ENCODE measurements at places on chromosomes 13 and 19. TPM values are rescaled to one million over a fixed set of nuclear protein-coding genes. Genes with fewer than 3 reads are reported as not detected.

Gene C13orf42
- 0.23 TPM for total RNA-seq

Gene CLASRP
- 11.3 TPM for total RNA-seq

Gene FAM216B
- total RNA-seq, result 17.8 TPM

Gene SIX5
- 1.8 TPM for total RNA-seq

Gene JAK3
- total RNA-seq, result 3.5 TPM

All from diencephalon (tissue), 1 donor.